Stimulated activated CD4-positive, alpha-beta T cell treated with anti-CD3 and anti-CD28 coated beads, Interleukin-2, amount 100 ng/mL, for 24 hours (primary cell): ENCODE measurements at places on chromosomes 6 and 20.
A peak's percentile ranks its signal among the peaks of the same experiment; 100 is the strongest.

- DNase-seq = no peak
These were observed 372.0 kb downstream of the PREX1 start for GRCh38 chr20:48455651-48456365.

DNA sequence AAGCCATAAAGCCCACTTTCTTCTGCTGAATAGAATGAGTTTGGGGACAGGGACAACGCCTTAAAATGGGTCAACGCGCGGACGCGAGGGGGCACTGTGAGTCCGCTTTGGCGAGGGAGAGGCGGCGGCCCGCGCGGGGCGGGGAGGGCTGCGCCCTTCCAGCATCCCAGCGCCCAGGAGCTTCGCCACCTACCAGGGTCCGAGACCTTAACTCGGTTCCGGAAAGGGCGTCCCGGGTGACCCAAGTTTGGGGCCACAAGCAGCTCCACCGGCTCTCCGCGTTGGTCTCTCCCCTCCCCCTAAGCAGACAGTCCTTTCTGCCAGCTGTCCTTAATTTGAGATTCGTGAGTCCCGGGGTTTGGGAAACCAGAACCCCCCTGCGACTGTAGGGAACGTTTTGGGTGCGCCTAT lies 1.8 kb upstream of the SAMD5 start:
- peak; percentile 50 for DNase-seq

DNA sequence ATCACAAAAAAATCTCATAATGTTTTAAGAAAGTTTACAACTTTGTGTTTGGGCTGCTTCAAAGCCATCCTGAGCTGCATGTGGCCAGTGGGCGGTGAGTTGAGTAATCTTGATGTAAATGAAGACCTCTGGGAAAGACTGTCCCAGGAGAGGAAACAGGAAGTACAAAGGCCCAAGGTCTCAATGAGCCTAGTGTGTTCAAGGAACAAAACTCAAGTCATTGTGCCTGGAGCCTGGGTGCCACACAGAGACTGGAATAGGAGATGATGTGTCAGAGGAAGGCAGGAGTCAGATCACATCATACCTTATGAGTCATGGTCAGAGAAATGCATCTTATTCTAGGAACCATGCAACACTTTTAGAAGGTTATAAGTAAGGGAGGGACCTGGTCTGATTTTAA lies 51.5 kb downstream of the COL19A1 start:
- no peak for DNase-seq

DNA sequence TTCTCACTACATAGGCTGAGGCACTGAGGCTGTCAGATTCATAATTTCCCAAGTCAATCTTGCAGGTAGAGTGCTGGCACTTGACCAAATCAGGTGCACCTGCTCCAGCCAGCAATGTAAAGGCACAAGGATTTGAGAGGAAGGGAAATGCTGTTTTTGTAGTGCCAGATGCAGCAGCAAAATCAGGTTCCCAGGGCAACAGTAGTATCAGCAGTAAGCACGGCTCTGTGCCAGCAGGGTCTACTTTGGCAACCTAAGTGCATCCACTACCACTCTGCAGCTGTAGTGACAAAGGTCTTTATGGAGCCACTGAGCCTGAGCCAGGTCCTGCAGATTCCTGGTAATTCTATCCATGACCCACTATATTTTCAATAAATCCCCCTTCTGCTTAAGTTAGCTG lies 329.5 kb downstream of the TPBG start:
- no peak for DNase-seq

DNA sequence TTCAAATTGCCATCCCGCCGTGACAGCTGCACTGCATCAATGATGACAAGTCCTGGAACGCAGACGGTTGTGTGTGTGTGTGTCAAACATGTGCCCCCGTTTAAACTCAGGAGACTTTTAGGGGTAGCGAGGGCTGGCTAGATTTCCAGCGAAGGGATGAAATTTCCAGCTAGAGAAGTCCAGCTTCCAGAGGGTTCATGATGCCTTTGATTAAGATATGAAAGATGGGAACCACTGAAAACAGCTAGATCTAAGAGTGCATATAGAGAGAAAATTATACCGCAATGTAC lies 644 bp downstream of the KIZ start:
- DNase-seq = no peak

- peak; percentile 75 for DNase-seq
These were observed 700 bp downstream of the GFOD1 start for GRCh38 chr6:13486679-13487121.

DNA sequence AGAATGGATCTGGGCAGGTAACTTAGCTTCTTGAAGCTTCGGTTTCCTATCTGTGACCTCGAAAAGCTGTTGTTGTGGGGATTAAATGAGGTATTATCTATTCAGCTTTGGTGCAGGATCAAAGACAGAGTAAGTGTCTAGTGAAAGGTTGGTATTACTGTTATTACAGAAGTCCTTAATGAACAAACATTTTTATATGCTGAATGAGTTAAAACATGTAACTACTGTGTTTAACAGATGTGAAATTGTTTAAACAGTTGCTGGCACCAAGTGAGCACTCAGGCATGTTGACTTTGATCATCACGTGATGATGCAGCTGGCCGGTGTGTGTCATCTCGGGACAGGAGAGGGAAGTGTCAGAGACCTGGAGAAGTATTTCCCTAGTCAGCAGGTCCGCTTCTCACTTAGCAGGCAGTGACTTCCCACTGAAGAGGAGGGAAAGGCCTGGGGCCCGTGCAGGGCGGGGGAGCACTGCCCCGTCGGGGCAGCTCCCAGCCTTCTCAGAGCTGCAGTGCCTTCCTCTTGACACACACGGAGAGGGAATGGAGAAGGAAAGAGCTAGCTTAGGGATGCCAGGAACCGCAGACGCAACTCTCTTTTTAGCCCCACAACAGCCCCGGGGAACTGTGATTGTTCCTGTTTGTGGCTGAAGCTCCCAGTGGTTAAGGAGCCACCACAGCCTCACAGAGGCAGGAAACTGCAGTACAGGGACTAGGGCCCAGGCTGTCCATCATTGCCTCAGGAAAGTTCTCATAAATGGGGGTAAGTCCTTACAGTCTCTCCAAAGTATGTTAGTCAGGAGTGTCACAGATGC lies 18.0 kb downstream of the TUBB2A start:
- no peak for DNase-seq

DNA sequence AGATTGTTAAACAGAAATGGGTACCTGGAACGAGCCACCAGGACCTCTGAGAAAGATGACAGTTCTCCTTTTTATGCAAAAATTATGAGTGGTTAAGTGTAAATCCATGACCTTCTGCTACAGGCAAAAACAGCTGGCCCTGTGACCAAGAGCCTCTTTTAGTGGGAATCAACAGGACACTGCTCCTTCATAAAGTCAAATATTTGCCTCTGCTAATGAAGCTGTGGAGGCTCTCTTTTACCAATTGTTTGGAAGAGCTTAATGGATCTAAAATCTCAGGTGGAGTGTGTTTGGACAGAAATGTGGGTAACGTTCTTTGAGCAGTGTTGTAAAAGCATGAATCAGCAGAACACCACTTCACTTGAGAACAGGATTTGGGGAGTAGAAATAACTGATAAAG lies 117.5 kb upstream of the PCSK2 start:
- no peak for DNase-seq

DNA sequence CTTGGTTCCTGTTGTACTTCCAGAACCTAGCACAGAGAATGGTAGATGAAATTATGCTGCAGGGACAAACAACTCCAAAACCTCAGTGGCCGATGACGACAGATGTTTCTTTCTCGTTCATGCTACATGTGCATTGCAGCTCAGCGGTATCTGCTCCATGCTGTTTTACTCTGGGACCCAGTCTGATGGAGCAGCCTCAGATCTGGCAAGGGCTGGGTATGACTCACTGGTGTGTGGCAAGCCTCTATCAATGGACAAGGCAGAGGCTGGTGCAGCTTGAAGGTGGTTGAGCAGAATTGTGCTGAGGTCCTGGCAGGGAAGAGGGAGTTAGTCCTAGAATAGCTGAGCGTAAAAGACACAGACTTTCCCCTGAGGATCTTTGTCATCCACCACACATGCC lies 10.3 kb upstream of the BLCAP start:
- no peak for DNase-seq
